Eye (tissue), 1 donor: ENCODE measurements at places on chromosomes 4 and X.

DNA sequence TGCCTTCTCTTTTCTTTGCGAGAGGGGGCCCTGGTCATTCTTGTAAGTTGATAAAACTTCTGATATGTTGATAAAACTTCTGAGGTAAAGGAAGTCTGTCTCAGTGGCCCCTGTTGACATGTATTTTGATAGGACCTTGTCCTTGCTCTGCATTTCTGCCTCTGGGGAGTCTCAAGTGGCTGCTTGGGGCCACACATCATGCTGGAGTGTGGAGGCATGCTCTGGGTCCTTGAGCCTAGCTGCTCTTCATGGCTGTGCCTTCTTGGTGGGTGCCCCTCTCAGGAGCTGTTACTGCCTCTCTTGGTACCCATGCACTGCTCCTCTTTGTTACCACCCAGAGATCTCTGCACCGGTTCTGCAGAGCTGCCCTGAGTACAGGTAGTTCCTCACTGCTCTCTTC is 14.2 kb downstream of the NSD2 start:
- no peak for DNase-seq

GRCh38 chrX:131845201-131845600 is 177.9 kb upstream of the STK26 start:
- DNase-seq = no peak

DNA sequence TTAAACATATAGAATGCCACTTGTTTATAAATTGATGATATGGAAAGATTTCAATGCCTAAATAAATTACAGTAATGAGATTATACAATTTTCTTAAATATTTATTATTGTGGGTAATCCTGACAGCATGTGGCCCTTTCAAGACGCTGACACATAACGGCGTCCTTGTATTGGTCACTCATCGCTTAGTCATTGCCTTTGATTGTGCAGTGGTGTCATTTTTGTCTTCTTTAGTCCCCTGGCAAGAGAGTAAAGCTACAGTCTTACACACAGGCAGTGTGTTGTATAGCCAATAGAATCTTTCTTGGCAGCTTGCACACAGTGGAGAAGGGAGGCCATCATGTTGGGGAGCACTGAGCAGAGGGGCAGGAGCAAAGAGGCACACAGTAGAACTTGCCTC is 361.8 kb upstream of the GALNT7 start:
- DNase-seq = no peak

- peak; percentile 81 for DNase-seq
Measured at GRCh38 chr4:36709991-36710390, 428.6 kb downstream of the DTHD1 start.

- no peak for DNase-seq
Measured at GRCh38 chr4:72325215-72325614, 243.8 kb downstream of the ADAMTS3 start.

DNA sequence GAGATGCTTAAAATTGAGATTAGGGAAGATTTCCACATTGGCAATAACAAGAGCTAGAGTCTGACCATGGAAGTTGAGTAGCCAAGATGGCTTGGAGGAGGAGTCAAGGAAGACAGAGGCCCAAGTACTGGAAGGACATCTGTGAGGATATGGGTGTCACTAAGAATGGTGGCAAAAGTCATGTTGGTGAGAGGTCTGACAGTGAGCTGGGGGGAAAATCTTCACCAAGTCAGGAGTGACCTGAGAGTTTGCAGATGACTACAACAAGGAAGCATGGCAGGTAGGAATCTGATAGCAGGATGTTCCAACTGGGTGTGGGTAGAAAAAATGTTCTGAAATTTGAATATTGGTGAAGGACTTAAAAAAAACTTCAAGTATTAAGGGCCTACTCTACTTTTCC is 103.3 kb downstream of the SHROOM3 start:
- no peak for DNase-seq

- no peak for DNase-seq
Measured at GRCh38 chr4:46793036-46793435, 116.0 kb downstream of the COX7B2 start.

DNA sequence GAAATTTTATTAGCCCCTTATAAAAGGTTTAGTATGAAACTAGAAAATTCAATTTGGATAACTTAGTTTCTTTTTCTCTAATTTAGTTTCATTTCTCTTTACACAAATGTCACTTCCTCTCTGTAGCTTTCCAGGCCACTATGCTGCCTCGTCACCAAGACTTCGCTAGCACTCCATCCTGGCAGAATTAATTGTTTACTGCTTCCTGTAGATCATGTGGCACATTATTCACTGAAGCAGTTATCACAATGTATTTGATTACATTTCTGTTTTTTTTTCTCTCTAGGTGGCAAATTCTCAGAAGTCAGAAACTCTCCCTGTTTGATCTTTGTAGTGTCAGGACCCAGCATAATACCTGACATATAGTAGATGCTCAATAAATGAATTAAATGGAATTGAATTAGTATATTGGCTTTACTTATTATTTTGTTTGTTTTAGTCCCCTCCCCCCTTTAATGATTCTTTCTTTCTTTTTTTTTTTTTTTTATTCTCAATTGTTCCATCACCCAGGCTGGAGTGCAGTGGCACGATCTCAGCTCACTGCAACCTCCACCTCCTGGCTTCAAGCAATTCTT is 9.3 kb upstream of the SAT1 start:
- no peak for DNase-seq

- no peak for DNase-seq
Measured at GRCh38 chr4:118279920-118280432, 72.8 kb downstream of the PRSS12 start.
